Left hindlimb (tissue), 1 donor: ENCODE measurements at places on chromosomes 2 and 18.

- no peak for DNase-seq
These were observed 22.1 kb upstream of the OSR1 start for GRCh38 chr2:19380532-19380931.

GRCh38 chr2:241912021-241912555 lies 42.6 kb downstream of the RTP5 start:
- no peak for DNase-seq

DNA sequence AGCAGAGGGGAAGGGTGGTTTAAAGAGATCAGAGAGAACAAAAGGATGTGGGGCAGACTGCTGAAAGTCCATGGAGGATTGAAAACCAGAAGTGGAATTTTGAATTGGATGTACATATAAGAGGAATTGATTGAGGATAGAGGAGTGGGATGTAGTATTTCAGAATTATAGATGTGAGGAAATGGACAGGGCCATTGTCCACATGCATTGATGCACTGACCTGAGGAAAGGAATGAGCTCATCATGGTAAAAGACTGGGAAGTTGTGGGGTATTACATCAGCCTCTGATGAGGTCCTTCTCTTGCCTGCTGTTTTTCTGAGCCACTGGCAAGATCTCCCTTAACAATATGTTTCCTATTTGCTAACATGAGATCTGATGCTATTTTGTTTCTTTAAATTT lies 365.7 kb upstream of the FANCL start:
- no peak for DNase-seq

GRCh38 chr2:46719487-46719886 lies 196.1 kb downstream of the MCFD2 start:
- DNase-seq, result no peak

DNA sequence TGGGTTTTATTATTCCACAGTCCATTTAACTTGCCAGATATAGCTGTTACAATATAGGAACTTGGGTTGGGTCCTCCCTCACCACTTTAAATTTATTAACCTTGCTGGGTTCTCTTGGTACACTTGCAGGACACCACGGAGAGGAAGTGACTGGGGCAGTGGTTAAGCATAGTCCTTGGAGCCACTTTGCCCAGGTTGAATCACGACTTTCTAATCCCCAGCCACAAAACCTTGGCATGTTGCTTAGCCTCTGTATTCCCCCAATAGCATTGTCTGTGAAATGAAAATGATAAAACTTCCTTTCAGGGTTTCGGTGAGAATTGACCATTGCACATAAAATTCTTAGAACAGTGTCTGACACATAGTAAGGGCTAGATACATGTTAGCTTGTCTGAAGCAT lies 221.2 kb downstream of the IRS1 start:
- DNase-seq, result no peak

- peak; percentile 52 for DNase-seq
These were observed 303.5 kb downstream of the HRH4 start for GRCh38 chr18:24763765-24764513.

DNA sequence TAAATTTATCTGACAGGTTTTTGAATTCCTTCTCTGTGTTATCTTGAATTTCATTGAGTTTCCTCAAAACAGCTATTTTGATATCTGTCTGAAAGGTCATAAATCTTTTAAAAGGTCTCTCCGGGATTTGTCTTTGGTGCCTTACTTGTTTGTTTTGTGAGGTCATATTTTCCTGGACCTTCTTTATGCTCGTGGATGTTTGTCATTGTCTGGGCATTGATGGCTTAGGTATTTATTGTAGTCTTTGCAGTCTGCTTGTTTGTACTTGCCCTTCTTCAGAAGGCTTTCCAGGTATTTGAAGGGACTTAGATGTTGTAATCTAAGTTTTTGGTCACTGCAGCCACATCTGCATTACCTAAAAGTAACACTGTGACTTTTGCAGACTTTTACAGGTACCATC lies 355.2 kb downstream of the PARD3B start:
- no peak for DNase-seq

DNA sequence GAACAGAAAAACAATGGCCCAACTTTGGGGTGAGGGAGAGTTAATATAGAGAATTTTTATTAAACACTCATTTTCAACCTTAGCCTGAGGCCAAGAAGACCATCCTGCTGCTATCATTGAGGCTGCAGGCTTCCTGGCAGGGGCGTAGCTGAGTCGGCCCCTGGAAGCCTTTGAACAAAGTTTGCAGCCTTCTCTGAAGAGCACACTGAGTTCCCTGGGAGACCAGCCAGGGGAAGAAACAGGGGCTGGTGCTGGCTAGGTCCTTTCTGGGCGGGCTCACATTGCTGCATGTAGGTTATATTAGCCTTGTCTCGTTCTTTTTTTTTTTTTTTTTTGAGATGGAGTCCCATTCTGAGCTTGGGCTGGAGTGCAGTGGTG lies 126.8 kb upstream of the HS6ST1 start:
- DNase-seq, result peak; percentile 17

- DNase-seq, result no peak
These were observed 99.4 kb upstream of the IL1R2 start for GRCh38 chr2:101892377-101892776.

DNA sequence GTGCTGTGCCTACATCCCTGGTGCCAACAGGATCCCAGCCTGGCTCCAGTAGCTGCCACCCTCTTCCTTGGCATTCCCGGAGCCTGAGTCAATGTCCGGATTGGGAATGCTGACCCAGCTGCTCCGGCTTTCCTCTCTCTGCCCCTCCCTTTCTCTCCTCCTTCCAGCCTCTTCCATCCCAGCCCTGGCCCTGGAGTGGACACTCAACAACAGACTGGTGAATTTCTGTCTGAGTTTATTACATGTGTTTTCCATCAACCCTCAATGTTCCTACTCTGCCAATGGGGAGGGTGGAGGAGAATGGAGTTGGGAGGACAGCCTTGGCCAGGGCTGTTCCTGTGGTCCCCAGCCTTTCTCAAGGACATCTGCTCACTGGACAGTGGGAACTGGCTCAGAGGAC lies 917 bp upstream of the PRKAG3 start:
- no peak for DNase-seq

- no peak for DNase-seq
These were observed 357.0 kb upstream of the FANCL start for GRCh38 chr2:58598171-58598570.

- DNase-seq, result no peak
These were observed 813.9 kb upstream of the GYPC start for GRCh38 chr2:125842041-125842440.

DNA sequence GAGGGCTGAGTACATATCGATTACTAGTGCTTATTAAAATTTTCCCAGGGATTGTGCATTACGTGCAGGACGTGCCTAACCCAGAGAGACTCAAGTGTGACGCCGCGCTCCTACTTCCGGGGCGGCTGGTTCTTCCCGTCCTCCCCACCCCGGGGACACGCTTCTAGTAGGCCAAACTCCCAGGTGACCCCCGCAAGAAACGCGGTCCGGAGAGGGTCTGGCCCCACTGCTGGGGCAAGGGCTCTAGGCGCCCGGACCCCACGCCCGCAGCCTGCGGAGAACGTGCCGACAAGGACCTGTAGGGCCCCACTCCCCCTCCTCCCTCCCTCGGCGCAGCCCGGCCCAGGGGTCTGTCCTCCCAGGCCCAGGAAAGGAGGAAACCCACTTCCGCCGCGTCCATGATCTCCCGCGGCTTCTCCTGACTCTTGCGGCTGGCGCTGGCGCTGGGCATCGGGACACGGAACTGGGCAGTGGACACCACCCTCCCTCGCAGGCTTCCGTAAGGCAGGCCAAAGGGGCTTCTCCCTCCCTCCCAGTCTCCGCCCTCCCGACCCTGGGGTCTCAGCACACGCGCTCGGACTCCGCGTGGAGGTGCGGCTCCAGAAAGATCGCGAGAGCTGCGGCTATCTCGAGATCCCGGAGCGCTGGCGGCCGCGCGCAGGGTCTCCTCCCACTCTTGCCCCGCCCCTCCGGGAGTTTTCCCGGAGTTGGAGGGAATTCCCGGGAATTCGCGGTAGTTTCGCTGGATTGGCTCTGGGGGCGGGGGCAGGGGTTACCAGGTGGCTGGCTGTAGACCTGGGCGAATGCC lies at the start of gene DARS1:
DARS1 (minus strand) TSS at position 609 of the 808 bp plus-strand sequence; CDS start at position 451, 158 bp downstream.
- peak; percentile 96 for DNase-seq

DNA sequence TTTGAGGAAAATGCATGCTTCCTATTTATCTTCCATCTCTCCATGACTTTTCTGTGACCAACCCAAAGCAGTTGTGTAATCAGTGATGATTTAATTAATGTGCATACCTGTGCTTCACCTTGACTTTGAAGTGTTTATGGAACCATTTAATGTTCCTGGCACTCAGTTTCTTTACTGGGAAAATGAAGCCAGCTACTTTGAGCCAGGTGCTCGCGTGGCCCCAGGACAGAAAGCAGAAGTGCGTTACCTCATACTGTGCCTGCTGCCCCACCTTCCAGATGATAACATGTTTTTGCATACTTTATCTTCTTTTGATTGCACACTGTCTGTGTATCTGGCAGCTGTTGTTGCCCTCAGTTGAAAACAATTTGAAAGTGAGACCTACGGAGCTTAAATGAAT lies 61.3 kb downstream of the PMAIP1 start:
- no peak for DNase-seq

DNA sequence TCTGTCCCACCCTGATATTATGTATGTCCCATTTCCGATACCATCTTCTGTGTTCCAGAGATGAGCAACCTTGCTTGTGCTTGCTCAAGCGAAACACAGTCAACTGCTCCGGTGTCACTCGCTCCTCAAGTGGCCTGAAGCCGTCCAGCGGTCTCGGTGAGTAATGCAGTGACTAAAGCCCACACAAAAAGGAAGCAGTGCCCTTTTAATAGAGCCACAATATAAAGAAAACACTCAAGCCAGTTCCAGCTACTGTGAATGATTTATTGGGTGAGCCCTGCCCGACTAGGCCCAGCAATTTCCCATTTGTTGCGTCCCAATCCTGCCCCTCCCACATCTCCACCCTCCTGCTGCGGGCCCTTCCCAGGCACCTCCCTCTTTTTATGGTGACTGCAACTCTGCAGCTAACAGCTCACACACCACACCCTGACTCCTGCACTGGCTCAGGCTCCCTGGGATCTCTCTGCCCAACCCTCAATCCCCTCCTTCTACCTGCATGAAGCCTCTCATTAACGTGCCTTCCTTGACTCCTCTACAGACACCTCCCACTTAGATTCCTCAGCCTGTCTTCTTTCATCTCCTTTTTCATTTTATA lies 44.2 kb upstream of the DSC1 start:
- DNase-seq, result peak; percentile 36

- DNase-seq, result no peak
These were observed 74.4 kb downstream of the ANTXR1 start for GRCh38 chr2:69087211-69087911.

- DNase-seq, result no peak
These were observed 8.0 kb downstream of the AGXT start for GRCh38 chr2:240876475-240877251.

- DNase-seq, result peak; percentile 68
These were observed 150.7 kb upstream of the DLX2 start for GRCh38 chr2:172253190-172254052.

DNA sequence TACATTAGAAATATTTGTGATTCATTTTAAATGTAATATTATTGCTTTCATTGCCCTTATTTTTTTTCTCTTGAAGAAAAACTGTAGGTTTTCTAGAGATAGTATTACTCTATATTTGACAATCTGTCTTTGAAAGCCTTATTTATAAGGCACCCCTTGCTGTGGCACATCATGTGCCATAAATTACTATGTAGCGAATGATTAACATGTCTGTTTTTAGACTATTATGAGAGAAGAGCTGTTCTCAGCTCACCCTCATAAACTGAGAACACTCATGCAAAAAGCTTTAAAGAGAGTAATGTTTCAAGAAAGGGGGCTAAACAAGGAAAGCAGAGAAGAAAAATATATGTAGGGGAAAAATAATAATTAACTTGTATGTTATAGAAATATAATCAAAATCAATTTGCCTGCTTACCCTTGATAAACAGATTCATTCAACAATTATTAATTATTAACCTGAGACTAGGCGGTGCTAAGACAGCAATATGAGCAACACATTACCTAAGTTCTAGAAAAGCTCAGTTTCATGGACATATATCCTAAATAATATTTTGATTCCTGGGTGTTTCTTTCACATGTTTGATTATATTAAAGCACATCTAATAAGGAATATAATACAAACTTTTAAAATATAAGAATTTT lies 69.0 kb downstream of the RAB3GAP1 start:
- DNase-seq, result no peak

DNA sequence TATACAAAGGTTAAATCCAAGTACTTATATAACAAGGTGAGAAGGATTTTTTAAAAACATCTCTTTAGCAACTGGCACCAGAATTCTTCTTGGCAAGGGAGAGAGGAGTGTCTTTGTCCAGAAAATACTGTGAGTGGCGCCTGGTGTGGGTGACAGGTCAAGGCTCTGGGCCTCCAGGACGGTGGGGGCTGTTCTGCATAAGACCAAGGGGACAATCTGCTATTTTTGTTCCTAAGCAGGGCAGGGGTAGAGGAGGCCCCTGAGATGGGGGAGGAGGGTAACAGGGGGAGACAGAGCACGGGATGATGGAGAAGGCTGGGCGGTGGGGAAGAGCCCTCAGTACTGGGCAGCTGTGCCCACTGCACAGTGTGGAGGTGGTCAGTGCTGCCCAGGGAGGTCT lies 51.6 kb upstream of the TAF1B start:
- no peak for DNase-seq

- no peak for DNase-seq
These were observed 120.7 kb downstream of the KCNF1 start for GRCh38 chr2:11032396-11032795.

DNA sequence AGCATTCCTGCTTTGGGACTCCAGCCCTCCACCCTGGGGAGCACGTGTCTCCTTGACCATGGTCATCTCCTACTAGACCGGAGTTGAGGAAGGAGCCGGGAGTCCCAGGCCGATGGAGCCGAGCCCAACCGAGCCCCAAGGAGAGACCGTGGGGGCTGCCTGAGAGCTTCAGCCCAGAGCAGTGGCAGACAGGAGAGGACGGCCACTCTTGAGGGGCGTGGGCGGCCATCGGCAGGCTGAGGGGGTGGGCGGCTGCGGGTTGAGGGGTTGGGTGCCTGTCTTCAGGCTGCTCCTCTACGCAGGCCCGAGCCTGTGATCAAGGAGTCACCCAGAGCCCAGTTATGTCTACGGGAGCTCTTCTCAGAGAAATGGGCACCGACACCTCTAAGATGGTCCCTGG lies 158.7 kb downstream of the PXDN start:
- DNase-seq, result no peak

- no peak for DNase-seq
These were observed 28.9 kb downstream of the KLF7 start for GRCh38 chr2:207136874-207137273.

DNA sequence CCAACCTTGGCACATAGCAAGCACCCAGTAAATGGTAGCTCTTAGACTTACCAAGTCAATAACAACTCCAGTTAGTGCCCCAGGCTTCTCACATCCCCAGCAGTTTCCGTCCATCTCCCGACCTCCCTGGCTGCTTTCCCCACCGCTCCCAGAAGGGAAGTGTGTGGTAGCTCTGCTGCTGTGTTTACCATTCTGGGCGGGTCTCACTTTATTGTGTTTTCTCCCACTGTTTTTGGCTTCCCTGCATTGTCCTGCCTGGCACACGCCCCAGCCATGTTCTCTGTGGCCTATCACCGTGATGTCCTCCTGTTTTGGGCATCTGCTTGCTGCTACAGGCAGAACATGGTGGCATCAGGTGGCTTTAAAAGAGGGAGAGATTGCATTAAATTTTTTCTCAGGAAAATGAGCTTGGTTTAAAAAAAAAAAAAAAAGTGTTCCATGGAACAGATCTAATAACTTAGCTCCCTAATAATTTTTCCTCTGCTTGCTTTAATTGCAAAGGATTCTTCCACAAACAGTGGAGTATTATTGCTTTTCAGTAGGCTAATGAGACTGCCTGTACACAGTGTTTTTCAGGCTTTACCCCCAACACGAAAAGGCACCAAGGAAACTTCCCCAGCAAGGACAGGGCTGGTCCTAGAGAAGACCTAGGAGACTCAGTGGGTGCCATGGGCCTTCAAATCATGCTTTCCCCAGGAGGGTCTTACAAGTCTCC lies 8.0 kb upstream of the COX7A2L start:
- DNase-seq, result no peak
